Activated CD8-positive, alpha-beta memory T cell treated with anti-CD3 and anti-CD28 coated beads for 24 hours (primary cell): ENCODE measurements at places on chromosomes 12 and 14.

- DNase-seq = no peak
These were observed 8.5 kb downstream of the TMEM229B start for GRCh38 chr14:67480011-67480410.

DNA sequence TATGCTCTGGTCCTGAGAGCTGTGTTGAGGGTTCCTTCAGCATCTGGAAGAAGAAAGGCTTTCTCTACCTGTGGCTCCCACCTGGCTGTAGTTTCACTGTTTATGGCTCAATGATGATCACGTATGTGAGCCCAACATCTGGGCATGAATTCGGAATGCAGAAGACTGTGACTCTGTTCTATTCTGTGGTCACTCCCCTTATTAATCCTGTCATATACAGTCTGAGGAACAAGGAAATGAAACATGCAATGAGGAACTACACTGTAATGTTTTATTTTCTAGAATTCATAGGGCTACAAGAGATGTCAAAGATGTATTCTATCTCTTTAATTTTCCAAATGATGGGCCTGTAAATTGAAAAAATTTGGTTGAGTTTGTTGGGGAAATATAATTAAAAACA, 10.8 kb upstream of the OR11G2 start:
- DNase-seq = no peak

DNA sequence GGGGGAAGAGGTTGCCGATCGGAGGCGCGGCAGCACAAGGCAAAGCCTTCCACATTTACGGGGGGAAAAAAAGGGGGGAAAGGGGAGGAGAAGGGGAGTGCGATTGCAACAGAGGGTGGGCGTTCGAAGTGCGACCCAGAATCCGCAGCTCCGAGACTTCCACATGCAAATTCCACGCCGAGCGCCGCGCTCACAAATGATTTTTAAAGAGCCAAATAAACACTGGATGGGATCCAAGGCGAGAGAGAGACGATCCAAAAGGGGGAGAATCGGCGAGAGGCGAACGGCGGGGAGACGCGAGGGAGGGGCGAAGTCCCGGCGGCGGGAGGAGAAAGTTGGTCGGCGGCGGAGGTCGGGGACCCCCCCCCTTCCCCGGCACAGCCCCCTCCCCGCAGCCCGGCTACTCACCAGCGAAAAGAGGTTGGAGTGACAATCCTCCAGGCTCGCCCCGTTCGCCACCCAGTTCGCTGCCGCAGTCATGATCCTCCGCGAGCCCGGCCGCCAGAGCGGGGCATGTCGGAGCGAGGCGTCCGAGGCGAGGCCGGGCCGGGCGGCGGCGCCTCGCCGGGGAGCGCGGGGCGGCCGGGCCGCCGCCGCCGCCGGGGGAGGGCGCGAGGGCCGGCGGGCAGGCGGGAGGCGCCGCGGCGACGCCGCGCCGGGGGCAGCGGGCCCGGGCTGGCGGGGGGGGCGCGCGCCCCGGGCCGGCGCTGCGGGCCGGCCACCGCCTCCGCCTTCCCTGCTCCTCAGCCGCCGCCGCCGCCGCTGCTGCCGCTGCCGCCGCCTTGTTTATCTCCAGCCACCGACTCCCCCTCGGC, 634 bp downstream of the MED13L start:
- DNase-seq = peak; percentile 82

GRCh38 chr14:104917993-104918392, 6.7 kb upstream of the PLD4 start:
- no peak for DNase-seq

DNA sequence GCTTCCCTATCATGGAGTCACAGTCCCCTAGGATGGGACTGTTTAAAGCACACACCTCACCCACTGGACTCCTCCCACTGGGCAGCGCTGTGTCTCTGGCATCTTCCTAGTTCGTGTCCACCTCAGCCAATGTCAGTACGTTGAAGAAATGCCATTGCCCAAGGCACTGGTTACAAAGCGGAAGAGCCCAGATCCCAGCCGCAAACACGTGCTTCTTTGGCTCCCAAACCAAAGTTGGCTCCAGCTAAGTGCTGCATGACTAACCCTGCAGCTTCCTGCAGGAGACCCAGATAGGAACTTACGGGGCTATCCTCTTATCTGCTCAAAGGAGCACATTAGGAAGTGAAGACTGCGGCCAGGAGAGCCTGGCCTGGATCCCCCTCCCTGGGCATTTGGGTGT, 9.3 kb downstream of the SYNE3 start:
- no peak for DNase-seq

DNA sequence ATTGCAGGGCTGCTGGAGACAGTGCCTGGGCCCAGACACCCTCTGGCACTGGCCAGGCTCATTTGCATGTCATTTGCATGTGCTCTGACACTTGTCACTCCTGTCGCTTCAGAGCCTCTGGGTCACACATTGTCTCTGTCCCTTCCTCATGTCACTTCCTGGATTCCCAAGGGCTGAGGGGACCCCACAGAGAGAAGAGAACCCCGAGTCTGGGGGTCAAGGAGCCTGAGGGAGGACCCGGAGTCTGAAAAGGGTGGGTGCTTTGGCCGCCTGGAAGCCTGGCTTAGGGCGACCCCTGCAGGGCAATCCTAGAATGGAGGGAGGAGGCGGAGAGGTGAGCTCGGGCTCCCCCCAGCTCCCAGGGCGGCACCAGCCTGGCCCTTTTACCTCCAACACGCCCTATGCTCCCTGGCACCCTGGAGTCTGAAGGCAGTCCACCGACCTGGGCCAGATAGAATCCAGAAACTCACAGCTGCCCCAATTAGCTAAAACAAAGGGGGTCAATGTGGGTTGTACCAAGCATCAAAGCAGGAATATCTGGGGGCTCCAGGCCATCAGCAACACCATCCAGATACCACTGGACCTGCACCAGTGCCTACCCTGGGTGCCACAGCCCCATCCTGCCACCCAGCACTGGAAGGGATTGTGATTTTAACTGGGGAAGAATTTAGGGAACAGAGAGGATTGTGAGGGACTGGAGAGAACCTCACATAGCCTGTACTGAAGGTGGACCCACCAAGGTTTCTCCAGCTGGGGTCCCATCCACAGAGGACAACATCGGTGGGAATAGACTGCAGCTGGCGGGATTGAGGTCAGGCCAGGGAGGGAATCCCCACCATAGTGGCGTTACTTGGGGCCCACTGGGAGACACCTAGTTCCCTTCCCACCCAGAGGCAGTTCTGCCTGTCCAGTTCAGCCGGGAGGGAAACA, 21.8 kb upstream of the KRT78 start:
- DNase-seq = peak; percentile 97

- no peak for DNase-seq
These were observed 979 bp upstream of the BIN2 start for GRCh38 chr12:51324953-51325352.

DNA sequence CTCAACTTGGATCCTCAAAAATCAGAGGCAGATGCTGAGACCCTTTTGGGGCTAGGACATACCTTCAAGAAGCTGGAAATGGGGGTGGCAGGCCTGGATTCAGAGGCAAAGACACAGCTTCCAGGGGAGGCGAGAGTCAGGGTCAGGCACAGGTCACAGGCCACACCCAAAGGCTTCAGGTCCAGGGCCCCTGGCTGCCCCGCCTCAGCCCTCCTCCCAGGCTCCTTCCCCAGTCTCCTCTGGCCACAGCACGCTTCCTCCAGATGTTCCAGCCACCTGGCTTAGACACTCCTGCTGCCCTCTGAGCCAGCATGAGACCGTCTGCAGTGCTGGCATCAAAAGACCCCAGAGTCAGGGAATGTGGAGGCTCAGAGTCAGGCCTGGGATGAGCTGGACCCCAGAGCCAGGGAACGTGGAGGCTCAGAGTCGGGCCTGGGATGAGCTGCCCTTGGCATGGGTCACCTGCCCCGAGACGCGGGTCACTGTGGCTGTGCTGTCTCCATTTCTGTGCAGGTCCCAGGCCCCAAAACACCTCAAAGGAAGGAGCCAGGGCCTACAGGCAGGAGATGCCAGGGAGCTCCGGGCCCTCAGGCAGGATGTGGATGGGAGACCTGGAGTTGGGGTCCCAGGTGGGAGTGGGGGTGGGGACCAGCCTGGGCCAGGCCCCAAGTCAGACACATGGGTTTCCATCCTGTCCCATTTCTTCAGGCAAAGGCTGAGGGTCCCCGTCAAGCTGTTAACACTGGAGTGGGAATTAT, 58.9 kb downstream of the DIO3 start:
- no peak for DNase-seq

DNA sequence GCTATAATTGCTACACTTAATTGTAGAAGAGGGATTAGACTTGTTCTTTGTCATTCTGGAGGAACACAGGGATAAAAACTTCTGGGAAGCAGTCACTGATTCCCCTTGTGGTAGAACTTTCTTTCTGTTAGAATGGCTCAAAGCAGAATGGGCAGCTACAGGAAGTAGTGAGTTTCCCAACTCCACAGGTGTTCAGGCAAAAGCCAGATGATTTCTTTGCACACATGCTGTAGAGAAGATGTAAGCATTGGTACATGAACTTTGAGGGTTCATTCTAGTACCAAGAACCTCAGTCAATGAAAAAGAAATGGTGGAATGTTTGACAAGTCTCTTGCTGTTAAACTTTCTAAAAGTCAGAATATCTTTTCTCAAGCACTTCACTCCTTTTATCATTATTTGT, 4.3 kb downstream of the NDUFA9 start:
- no peak for DNase-seq

DNA sequence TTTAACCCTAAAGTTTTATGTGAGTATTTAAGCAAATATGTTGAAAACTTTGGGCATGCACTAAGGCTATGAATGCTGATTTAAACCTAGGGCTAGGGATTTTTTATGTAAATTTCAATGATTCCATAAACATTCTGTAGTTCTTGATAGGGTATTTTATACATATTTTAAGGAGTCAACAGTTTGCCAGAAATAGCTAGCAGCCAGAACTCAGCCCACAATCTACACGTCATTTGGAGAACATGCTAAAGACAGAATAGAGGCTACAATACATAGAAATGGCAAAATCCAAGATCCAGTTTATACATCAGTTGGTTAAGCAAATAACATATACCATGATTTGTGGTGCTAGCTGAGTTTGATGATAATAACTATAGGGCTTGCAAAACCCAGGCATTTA, 184.7 kb downstream of the TMEM117 start:
- DNase-seq = no peak
